ENCODE measurements at places on chromosomes 5 and 9. TPM values are rescaled to one million over a fixed set of nuclear protein-coding genes. Genes with fewer than 3 reads are reported as not detected.

The ORM2 gene
- 2.4 TPM for total RNA-seq

GRCh38 chr5:18534119-18534518 lies 899.9 kb downstream of the TAF11L14 start:
- no peaks in the 10 kb centered on the region for H3K27me3 ChIP-seq
- DNase-seq, result no peak
- no peaks in the 10 kb centered on the region for H3K36me3 ChIP-seq
- H3K4me3 ChIP-seq, result no peak overlapping the region

The PTGDS gene
- 15.9 TPM for total RNA-seq

The ZDHHC21 gene
- 9.0 TPM for total RNA-seq

- H3K4me3 ChIP-seq, result no peak overlapping the region
- no peaks in the 10 kb centered on the region for H3K27me3 ChIP-seq
- DNase-seq, result no peak
- no peaks in the 10 kb centered on the region for H3K36me3 ChIP-seq
Measured at GRCh38 chr9:73615557-73615956, 463.9 kb downstream of the ANXA1 start.

DNA sequence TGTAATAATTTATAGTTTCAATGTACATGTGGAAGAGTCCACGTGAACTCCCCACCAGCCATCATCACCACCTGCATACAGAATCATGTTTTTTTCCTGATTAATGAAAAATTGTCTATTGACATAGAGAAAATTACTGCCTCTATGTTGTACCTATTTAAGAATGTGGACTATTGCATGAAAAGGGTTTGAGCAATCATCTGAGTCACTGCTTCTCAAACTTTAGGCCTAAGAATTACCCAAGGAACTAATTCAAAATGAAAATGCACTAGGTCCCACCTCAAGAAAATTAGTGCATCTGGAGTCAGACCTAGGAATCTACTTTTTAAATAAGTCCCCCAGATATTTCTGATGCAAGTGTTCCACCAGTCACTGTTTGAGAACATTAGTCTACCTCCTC lies 709.3 kb downstream of the MAT2B start:
- H3K27me3 ChIP-seq, result no peaks in the 10 kb centered on the region
- DNase-seq, result no peak
- H3K36me3 ChIP-seq, result no peaks in the 10 kb centered on the region
- no peak overlapping the region for H3K27ac ChIP-seq
- no peak overlapping the region for H3K4me3 ChIP-seq
- no peaks in the 10 kb centered on the region for H3K4me1 ChIP-seq

- DNase-seq, result no peak
- H3K36me3 ChIP-seq, result no peaks in the 10 kb centered on the region
- no peak overlapping the region for H3K27ac ChIP-seq
- no peaks in the 10 kb centered on the region for H3K27me3 ChIP-seq
- no peak overlapping the region for H3K4me3 ChIP-seq
Measured at GRCh38 chr5:98157368-98157767, 616.1 kb upstream of the RGMB start.

GRCh38 chr5:84696651-84697050 lies 312.0 kb upstream of the EDIL3 start:
- no peak overlapping the region for H3K4me3 ChIP-seq
- no peaks in the 10 kb centered on the region for H3K36me3 ChIP-seq
- H3K27ac ChIP-seq, result no peak overlapping the region
- DNase-seq, result no peak
- no peaks in the 10 kb centered on the region for H3K4me1 ChIP-seq

All from colonic mucosa (tissue), 4 donors.